NAMALWA (cell line): ENCODE measurements at places on chromosomes 11 and 22.
A peak's percentile ranks its signal among the peaks of the same experiment; 100 is the strongest.

DNA sequence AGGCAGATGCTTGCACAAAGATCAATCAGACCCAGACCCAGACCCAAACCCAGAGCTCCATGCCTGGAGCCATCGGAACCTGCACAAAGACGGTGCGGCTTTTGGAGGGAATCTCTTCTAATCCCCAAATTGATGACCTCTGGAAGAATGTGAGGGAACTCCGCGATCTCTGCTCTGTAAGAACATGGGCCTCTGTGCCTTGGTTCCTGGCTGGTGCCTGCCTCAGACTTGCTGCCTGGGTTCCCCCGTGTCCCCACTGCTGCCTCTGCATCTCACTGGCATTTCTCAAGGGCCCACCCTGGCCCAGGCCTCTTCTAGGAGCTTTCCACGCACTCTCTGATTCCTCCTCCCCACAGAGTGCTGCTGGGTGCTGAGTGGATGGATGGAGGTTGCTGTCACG is 1044.4 kb downstream of the TBC1D22A start:
- DNase-seq = no peak

GRCh38 chr22:31496735-31497146 is 405 bp downstream of the SFI1 start:
- peak; percentile 53 for DNase-seq

- no peak for DNase-seq
Measured at GRCh38 chr11:16561150-16561549, 177.3 kb upstream of the C11orf58 start.

GRCh38 chr11:41534391-41534790 is 74.9 kb upstream of the LRRC4C start:
- DNase-seq = no peak

- peak; percentile 23 for DNase-seq
Measured at GRCh38 chr22:37808294-37808657, 542 bp downstream of the GCAT start.

DNA sequence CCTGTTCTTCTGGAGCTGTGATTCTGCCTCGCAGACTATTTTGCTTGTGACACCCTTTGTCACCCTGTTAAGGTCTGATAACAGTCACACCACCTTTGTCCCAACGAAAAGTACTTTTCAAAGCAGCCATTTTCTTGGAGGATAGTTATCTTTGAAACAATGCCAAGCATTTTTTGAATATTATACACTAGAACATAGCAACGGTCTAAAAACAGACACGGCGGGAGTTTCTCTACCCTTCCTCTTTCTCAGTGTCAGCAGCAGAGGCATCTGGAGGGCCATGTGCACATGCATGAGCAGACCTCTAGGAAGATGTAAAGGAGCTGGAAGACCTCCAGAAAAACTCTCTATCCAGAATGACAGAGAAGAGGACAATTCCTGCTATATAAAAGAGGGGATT is 86.5 kb downstream of the TRPC6 start:
- DNase-seq = no peak

DNA sequence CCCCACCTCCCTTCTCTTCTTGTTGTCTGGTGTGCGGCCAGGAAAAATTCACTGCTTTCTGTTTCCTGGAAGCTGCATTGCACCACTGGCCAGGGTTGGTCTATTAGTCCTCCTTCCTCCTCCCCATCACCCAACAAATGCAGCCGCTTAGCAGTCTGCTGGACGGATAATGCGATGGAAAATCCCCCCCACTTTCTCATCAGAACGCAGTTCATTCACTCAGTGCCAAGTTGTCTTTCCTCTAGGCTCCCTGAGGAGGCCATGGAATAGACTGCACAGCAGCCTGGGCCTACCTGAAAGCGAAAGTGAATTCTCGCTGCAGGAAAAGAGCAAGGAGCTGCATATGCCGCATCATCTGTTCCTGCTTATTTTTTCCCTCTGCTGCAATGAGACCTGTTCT is 513.6 kb downstream of the METTL15 start:
- DNase-seq = no peak
